ENCODE measurements at places on chromosomes 4 and X.

DNA sequence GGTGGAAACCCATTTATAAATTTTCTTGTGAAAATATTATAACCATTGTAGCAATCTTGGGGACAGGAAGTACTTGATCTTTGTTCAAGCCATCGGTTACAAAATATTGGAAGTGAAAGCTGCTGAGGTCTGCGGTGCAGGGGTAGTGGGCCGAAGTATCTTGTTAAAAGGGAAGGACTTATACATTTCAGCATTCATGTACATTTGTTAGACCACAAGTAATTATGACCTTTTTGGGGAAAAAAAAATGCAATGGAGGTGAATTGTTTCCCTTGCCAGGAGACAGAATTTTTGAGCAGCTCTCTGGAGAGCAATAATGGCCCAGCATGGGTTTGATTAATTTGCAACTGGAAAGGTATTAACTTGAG lies 121.3 kb downstream of the EGF start:
- DNase-seq, result no peak

GRCh38 chr4:6450709-6451108 lies 21.7 kb downstream of the PPP2R2C start:
- DNase-seq, result no peak

DNA sequence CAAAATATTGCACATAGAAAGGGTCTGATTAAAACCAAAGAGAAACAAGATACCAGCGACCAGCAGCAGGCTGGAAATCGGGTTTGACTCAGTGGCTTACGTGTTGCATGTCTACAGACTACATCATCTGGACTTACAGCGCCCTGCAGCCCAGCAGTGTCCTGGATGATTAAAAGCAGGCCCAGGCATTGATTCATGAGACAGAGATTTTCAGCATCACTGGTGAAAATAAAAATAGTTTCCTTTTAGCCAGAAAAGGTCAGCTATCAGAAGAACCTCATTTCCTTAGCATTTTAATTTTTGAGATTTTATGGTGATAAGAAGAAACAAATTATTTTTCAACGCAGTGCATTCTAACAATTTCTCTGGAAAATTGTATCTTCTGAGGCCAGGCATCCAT lies 190.6 kb downstream of the PTTG2 start:
- DNase-seq, result no peak

DNA sequence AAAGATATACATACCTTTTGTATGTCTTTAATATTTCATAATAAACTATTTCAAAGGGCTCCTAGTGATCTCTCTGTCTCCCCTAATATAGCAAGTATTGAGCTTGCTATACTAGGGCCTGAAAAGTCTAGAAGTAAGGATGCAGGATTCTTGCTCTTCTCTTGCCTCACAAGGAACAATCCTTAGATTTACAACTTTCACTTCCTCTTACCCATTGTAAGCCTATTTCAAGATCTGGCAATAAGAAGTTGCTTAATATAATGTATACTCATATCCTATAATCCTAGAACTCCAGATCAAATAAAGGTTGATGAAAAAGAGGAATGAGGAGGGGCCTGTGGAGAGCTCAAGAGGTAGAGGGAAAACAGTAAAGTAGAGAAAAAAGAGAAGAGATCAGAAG lies 40.8 kb upstream of the CHRDL1 start:
- DNase-seq, result no peak

GRCh38 chr4:7976025-7976424 lies 36.4 kb upstream of the AFAP1 start:
- no peak for DNase-seq

- DNase-seq, result no peak
These were observed 742.4 kb upstream of the INTU start for GRCh38 chr4:126890383-126890782.

- no peak for DNase-seq
These were observed 31.3 kb downstream of the SUPT20HL2 start for GRCh38 chrX:24282381-24283126.

- DNase-seq, result no peak
These were observed 1204.2 kb downstream of the PCDH18 start for GRCh38 chr4:136328131-136328530.

GRCh38 chr4:145988628-145989027 lies 50.0 kb upstream of the ZNF827 start:
- no peak for DNase-seq

GRCh38 chr4:186500721-186501304 lies 54.6 kb downstream of the MTNR1A start:
- no peak for DNase-seq

DNA sequence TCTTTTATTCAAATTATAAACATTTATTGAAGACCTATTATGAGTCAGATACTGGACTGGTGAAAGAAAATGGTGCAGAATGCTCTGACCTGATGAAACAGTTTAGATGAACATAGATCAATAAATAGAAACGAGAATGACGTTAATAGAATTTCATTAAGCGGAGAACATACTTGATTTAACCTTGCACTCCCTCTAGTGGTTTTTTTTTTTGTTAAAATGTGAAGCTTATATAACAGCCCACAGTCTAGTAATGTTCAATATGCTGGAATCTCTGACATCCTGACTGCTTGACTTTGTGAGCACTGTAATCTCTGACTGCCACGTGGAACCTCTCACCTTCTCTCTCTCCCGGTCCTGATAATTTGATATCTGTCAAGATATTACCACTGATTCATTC lies 32.3 kb downstream of the HDAC8 start:
- peak; percentile 19 for DNase-seq

DNA sequence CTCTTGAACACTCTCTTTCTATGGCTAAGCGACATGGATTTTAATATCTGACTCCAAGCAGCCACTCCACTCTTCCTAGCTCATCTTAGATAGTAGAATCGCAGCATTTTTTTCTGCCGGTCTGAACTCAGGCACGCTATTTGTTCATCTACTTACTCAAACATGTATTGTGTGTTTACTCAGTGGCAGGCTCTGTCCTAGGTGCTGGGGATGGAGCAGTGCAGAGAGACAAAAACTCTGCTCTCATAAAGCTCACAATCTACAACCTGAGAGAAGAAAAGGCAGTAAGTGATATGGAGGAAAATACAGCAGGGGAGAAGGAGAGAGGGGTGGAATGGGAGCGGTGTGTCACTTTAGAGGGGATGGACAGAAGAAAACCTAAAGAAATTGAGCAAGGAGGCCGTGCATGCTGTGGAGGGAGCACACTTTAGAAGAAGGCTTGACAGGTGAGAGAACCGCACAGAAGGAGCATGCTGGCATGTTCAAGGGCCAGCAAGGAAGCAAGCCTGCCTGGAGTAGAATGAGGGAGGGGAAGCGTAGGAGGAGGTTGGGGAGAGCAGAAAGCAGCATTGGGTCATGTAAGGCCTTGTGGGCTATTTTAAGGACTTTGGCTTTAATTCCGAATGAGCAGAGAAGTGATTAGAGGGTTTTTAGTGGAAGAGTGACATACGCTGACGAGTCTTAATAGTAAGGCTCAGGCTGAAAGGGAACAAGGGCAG lies 132.0 kb downstream of the ANK2 start:
- no peak for DNase-seq

GRCh38 chrX:21056622-21057021 lies 317.6 kb upstream of the CNKSR2 start:
- no peak for DNase-seq

DNA sequence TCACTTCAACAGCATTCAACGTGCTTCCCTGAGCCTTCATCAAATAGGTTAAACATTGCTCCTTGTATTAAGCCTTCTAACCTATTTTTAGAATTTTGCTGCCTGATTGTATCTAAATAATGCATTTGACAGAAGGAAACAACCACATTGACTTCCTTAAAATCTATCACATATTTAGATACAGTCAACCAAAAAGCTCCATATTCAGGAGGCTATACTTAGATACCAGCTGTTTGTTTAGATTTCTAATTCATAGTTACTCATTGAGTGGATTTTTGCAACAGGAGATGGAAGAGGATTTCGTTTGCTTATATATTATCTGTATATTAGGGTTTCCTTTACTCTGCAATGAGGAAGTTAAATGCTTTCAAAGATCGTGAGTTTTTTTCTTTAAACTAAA lies 241.1 kb upstream of the PPP1R2C start:
- no peak for DNase-seq

DNA sequence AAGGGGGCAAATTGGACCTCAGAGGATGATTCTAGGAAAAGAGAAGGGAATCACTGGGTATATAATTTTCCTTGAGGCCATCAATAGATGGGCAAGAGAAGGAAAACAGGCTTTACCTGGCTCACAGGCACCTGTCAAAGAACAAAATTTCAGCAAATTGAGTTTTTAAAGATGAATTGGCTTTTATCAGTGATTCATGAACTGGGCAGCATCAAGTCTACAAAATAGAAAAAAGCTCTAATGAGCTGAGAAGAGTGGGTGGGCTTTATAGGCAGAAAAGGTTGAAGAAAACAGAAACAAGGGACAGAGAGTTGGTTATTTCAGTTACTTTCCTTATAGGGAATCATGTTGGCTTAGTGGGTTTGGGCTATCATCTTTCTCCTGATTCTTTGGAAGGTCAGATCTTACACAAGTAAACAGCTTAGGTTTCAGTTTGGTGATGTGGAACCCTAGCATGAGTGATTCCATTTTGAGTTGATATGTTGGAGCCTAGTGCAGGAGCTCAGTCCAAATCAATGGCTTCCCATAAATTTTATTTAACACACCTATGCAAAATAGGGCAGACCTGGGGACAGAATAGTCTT lies 120.7 kb upstream of the MED14 start:
- DNase-seq, result no peak

DNA sequence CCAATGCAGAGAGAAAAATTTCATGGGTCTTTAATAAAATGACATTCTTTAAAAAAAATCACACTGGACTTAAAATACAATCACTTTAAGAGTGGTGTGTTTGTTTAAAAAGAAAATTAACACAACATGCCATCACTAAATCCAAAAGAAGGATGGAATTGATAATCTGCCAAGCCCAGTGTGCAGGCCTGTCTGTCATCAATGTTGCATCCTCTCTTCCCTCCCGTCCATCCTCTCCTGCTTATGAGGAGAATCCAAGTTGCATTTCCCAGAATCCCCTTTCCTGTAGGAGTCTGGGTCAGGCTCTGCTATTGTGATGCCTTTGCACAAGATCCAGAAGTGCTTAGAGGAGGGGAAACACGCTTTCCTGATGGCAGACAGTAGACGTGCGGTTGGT lies 169.4 kb downstream of the MID1 start:
- DNase-seq, result no peak

DNA sequence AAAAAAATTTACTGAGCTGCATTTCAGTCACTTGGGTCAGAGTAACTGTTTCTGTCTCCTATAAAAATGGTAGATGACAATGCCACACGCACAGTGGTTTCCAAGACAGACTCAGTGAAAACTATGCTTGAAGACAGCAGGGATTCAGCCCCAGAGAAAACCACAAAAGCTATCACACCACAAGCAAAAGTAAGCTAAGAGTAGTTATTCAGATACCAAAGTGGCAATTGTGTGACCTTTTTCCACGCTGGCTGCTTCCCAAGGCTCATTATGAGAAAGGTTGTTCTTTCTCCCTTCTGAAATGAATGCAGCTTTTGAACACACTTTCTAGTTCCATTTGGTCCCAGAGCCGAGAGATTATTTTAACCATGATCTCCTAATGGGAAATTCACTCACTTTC lies 46.4 kb upstream of the GPM6B start:
- no peak for DNase-seq

DNA sequence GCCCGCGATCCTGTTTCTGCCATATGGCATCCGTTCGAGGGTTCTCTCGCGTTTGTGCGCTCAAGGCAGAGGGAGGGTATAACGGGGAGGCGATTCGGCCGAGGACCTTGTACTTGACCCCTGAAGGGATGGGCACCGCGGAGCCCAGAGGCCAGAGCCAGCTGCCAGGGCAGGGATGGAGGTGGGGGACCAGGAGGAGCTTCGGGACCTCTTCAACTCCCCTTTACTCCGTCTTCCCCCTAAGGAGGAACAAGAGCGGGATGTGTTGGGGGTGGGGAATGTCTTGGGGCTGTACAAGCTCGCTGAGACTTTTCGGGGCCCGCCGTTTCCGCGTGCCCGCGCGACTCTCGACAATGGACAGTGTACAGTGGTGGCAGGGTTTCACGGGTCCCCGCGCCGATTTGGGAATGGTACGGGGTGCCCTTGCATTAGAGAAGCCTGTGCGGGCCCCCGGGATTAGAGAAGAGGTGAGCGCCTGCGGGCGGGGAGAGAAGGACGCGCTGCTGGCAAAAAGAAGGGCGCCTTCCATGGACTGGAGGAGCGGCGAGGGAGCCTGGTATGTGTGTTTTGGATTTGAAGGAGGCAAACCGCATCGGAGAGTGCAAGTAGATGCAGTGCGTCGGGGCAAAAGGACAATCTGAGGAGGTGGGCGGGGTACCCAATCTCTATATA lies 760 bp downstream of the UGT8 start:
- peak; percentile 22 for DNase-seq

- DNase-seq, result no peak
These were observed 142.5 kb upstream of the TTC29 start for GRCh38 chr4:147088146-147088545.

- no peak for DNase-seq
These were observed 1395.7 kb downstream of the PCDH18 start for GRCh38 chr4:136136601-136137000.

DNA sequence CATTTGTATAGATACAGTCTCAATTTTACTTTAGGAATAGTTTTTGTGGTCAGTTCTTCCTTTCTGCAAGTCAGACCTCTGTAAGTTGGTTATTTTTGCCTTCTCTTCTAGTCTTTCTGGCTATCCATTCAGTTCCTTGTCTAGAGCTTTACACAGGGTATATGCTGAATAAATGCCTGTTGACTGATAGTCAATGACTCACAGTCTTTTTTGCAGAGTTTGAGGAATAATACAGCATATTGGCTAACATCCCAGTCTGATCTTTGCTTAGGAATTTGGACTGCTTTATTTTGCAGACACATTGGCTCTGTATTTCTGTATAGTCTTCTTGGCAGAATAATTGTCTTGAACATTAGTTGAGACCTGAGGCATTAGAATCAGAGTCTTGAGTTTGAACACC lies 132.4 kb downstream of the MAGEC1 start:
- no peak for DNase-seq

GRCh38 chr4:107279733-107280132 lies 243.6 kb upstream of the DKK2 start:
- no peak for DNase-seq

GRCh38 chr4:52713456-52713937 lies 37.7 kb downstream of the ERVMER34-1 start:
- DNase-seq, result no peak

- no peak for DNase-seq
These were observed 24.0 kb upstream of the XIAP start for GRCh38 chrX:123835661-123836371.

GRCh38 chr4:65007841-65008439 lies 598.7 kb upstream of the TECRL start:
- peak; percentile 5 for DNase-seq

DNA sequence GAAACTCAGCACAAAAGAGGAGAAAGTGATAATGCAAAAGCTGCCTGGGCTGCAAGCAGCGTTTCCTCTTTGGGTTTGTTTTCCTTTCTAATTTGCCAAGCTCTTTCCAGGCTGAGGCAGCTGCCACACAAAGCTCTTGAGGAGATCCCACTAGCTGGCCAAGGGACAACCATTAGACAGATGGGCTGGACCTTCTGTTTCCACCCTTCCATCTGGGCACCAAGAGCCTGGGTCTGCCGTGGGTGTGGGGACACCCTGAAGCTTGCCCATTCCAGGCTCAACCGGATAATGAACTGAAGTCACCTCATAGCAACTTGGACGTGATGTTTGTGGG lies 194.6 kb upstream of the C1QTNF7 start:
- DNase-seq, result no peak
